SJSA1 (cell line): ENCODE measurements at places on chromosomes 6 and 20. TPM values are rescaled to one million over a fixed set of nuclear protein-coding genes. Genes with fewer than 3 reads are reported as not detected.

DNA sequence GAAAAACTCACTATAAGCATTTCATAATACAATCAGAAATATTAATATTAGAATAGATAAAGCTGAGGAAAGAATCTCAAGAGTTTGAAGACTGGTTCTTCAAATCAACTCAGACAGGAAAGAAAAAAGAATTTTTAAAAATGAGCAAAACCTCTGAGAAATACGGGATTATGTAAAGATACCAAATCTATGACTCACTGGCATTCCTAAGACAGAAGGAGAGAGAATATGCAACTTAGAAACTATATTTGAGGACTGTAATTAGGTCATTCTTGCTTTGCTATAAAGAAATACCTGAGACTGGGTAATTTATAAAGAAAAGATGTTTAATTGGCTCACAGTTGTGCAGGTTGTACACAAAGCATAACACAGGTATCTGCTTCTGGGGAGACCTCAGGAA is 665.1 kb downstream of the RNF144B start:
- DNase-seq = no peak
- no peak overlapping the region for H3K4me3 ChIP-seq
- H3K27me3 ChIP-seq = no peaks in the 10 kb centered on the region

GRCh38 chr6:106477790-106478189 is 117.3 kb downstream of the CRYBG1 start:
- H3K27me3 ChIP-seq = no peaks in the 10 kb centered on the region
- no peak overlapping the region for H3K27ac ChIP-seq
- DNase-seq = no peak
- no peak overlapping the region for H3K4me3 ChIP-seq

- H3K4me3 ChIP-seq = no peak overlapping the region
- no peak overlapping the region for H3K27ac ChIP-seq
- DNase-seq = no peak
- H3K27me3 ChIP-seq = no peaks in the 10 kb centered on the region
- no peaks in the 10 kb centered on the region for H3K36me3 ChIP-seq
- no peaks in the 10 kb centered on the region for H3K4me1 ChIP-seq
Observed at GRCh38 chr6:132675002-132675401, 16.0 kb upstream of the TAAR1 start.

GRCh38 chr6:43444036-43444435 is 11.3 kb downstream of the DLK2 start:
- no peak for DNase-seq
- no peak overlapping the region for H3K4me3 ChIP-seq
- H3K4me1 ChIP-seq = no peaks in the 10 kb centered on the region
- no peaks in the 10 kb centered on the region for H3K27me3 ChIP-seq
- no peak overlapping the region for H3K27ac ChIP-seq
- peaks cover 31% of the 10 kb centered on the region for H3K36me3 ChIP-seq

Gene SLC26A8
- not detected in 2 replicates for total RNA-seq

DNA sequence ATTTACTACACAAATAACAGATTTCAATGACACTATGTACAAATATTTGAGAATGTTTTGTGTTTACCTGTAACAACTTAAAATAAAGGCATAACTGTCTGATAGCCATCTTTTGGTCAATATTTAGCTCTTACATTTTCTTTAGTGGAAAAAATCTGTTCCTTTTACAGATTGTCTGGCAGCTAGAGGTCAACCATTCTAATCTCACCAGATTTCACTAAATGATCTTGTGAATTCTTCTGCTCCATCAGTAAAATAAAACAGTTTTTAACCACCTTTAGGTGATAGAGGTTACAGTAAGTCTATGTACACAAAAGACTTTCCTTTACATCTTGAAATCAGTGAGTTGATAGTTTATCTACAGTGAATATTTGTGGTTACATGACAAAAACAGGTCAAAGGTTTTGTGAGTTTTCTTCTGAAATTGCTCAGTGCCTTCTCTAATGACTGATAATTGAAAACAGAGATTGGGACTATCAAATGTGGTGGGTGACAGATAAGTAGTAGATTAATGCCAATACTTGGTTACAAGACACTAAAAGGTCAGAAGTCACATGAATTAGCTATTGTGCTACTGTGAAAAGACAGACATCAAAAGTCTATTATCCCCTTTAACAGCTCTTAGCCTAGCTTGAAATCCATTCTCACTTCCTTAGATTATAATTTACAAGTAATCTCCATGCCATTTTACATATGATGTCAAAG is 47.4 kb downstream of the BMP5 start:
- H3K4me1 ChIP-seq = peaks cover 39% of the 10 kb centered on the region
- DNase-seq = no peak
- H3K27ac ChIP-seq = no peak overlapping the region
- no peaks in the 10 kb centered on the region for H3K27me3 ChIP-seq
- no peaks in the 10 kb centered on the region for H3K36me3 ChIP-seq
